SK-N-SH treated with all-trans-retinoic acid at 6 μM for 48 hours (cell line): ENCODE measurements at places on chromosomes 4 and X.

- ATAC-seq: peak; percentile 83
Observed at GRCh38 chr4:73998040-73999011, at the start of gene CXCL5. Gene CXCL5 (minus strand): TSS chr4:73998677. CDS start chr4:73998581, 96 bp downstream.

- ATAC-seq: no peak
Observed at GRCh38 chrX:130304587-130305368, 34.9 kb upstream of the SLC25A14 start.

DNA sequence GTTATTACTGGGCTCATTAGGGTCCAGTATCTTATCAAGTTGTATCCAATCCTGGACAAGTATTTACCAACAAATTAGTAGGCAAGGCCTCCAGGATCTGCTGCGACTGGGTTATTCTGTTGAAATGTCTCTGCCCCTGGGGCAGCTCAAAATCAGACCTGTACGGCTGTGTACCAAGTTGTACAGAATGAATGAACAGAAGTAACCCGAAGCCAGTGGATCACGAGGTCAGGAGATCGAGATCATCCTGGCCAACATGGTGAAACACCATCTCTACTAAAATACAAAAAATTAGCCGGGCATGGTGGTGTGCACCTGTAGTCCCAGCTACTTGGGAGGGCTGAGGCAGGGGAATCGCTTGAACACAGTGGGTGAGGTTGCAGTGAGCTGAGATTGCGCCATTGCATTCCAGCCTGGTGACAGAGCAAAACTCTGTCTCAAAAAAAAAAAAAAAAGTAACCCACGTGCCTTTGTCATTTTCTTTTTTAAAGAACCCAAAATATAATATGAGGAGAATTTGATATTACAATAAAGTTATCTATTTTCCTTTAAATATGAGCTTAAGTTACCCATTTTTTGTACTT lies 127.3 kb downstream of the CBR4 start:
- ATAC-seq: no peak

- ATAC-seq: no peak
Observed at GRCh38 chr4:115844180-115844579, 730.8 kb upstream of the NDST4 start.

- ATAC-seq: no peak
Observed at GRCh38 chr4:149489321-149489720, 326.3 kb downstream of the IQCM start.

DNA sequence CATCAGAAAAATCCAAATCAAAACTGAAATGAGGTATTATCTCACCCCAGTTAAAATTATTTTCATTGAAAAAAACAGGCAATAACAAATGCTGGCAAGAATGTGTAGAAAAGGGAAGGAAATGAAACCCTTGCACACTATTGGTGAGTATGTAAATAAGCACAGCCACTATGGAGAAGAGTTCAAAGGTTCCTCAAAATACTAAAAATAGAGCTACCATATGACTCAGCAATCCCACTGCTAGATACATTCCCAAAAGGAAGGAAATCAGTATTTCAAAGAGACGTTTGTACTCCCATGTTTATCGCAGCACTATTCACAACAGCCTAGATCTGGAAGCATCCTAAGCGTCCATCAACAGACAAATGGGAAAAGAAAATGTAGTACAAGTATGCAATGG lies 932.4 kb downstream of the PCDH18 start:
- no peak for ATAC-seq

GRCh38 chr4:67922697-67923096 lies 38.9 kb upstream of the TMPRSS11D start:
- ATAC-seq: peak; percentile 20; the same call in 1 of the 3 replicates

- ATAC-seq: no peak
Observed at GRCh38 chr4:149344436-149344835, 471.2 kb downstream of the IQCM start.

DNA sequence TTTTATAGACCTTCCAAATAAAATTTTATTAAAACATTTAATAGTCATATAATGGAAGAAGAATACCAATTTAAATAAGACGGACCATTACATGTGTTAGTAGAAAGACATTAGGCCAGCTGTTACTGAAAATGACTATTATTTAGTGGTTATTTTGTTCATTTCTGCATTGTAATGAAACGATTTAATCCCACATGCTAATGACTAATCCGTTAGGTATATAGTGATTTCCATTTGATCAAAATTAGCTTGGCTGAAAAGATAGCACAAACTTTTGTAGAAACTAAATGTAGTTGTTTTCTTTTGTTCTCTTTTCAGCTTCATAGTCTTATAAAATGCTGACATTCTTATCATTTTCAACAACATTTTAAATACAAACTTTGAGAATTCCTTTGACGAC lies 556.1 kb upstream of the TENM3 start:
- no peak for ATAC-seq
